Kidney (tissue), 22 donors: ENCODE measurements at places on chromosomes 16 and 17. TPM values are rescaled to one million over a fixed set of nuclear protein-coding genes. Genes with fewer than 3 reads are reported as not detected.

DNA sequence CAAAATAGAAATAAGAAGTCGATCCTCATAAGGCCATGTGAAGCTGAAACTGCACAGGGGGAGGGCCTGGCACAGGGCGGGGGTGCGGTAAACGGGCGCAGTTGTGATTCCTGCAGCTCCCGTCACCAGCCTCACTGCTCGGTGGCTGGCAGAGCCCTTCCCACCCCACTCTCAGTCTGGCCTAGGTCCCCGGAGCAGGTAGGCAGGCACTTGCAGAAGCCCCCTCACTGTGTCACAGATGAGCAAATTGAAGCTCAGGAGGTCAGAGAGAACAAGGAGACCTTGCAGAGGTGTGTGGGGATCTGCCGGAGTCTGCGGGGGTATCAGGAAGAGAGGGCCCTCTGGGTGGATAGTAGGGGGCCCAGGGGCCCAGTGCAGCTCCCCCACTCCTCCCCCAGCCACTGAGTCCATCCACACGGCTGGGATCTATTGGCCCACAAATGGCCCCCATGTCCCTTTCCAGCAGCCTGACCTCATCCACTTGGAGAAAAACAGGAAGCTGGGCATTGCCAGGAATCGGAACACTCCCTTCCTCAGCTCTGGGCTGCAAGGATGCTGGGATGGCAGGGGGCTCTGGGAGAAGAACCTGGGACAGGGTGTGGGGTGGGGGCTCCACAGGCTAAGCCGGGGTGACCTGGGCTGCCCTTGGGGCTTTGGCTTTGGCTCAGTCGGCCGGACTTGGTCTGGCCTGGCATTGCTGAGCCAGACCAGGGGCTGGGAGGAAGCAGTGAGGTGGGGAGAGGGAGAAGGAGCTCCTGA is 21.4 kb upstream of the MAP3K14 start:
- no peak overlapping the region for H3K4me3 ChIP-seq
- H3K36me3 ChIP-seq, result no peaks in the 10 kb centered on the region
- peak; percentile 26 for DNase-seq
- H3K27me3 ChIP-seq, result no peaks in the 10 kb centered on the region
- no peaks in the 10 kb centered on the region for H3K4me1 ChIP-seq

DNA sequence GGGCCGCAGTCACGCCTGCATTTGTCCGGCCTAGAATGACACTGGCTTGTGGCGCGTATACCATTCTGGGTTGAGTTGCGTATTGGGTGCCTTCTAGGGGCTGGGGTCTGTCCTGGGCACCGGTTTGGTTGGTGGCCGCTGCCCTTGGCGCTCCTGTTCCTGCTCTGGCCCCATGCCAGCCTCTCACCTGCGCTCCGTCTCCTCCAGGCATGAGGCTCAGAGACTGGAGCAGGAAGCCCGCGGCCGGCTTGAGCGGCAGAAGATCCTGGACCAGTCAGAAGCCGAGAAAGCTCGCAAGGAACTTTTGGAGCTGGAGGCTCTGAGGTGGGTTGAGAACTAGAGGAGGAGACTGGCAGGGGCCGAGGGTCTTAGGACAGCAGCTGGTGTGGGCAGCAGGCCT is 17.4 kb downstream of the CDIPT start:
- H3K4me3 ChIP-seq, result no peak overlapping the region
- peaks cover 3% of the 10 kb centered on the region for H3K4me1 ChIP-seq
- H3K36me3 ChIP-seq, result no peaks in the 10 kb centered on the region
- DNase-seq, result no peak

Gene TBX2
- 66.4 TPM for total RNA-seq

DNA sequence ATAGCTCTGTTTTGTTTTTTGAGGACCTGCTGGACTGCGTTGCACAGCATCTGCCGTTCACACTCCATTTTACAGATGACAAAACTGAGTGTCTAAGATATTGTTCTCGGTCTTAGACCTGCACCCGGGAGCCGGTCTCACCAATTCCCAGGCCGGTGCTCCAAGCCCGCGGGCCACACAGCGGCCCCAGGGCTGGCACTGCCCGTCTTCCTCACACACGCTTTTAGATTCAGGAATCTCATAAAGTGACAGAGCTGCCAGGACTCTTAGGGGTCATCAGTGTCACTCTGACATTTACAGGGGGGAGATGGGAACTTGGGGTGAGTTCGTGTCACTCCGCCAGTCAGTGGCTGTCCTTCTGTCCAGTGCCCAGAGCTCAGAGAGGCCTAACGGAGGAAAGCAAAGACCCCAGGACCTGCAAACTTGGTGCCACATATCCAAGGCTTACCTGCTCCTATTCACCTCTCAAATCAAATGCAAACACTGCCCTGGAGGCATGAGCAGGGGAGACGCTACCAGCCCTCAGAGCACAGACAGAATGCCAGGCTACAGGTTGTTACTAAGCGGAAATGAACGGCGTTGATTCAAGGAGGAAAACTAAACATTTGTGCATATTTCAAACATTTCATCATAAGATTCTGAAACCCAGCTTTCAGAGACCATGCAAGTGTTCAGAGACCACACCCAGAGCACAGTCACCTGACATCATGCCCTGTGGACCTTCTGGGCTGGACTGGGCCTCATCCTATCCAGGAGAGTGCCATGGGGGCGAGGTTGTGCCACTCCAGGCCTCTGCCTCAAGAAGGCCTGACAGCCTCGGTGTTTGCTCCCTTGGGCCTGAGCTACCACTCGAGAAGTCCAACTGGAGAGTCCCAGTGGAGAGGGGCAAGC is 29.5 kb downstream of the TNFRSF13B start:
- no peak overlapping the region for H3K27ac ChIP-seq
- H3K36me3 ChIP-seq, result no peaks in the 10 kb centered on the region
- H3K4me1 ChIP-seq, result no peaks in the 10 kb centered on the region
- H3K27me3 ChIP-seq, result no peaks in the 10 kb centered on the region
- H3K4me3 ChIP-seq, result no peak overlapping the region

- H3K4me3 ChIP-seq, result peak overlapping the region; percentile 73
- peaks cover 34% of the 10 kb centered on the region for H3K4me1 ChIP-seq
- H3K27ac ChIP-seq, result no peak overlapping the region
- H3K36me3 ChIP-seq, result no peaks in the 10 kb centered on the region
Observed at GRCh38 chr17:4501295-4501949, 2.7 kb downstream of the SPNS2 start.

DNA sequence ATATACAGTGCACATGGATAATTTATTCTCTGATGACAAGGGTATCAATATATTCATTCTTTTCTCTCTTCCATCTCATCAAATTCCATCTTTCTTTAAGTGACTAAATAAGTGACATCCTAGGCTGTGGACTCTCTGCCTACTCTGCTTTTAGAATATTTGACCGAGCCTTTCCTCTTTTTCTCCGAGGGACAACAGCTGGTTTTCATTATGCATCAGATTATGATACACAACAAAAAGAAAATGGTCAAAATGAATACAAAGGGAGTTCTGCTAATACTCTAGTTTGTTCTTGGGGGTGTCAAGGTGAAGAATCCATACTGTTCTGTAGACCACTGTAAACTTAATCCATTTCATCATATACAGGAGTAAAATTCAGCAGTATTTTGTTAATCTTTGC is 942.6 kb downstream of the KCNJ2 start:
- no peak overlapping the region for H3K27ac ChIP-seq
- H3K4me1 ChIP-seq, result no peaks in the 10 kb centered on the region
- H3K36me3 ChIP-seq, result no peaks in the 10 kb centered on the region
- no peak for DNase-seq
- H3K27me3 ChIP-seq, result no peaks in the 10 kb centered on the region
- H3K4me3 ChIP-seq, result no peak overlapping the region
